ENCODE measurements at places on chromosomes 2 and 18. TPM values are rescaled to one million over a fixed set of nuclear protein-coding genes. Genes with fewer than 3 reads are reported as not detected.

GRCh38 chr18:74288730-74289129 lies 3.0 kb downstream of the CYB5A start:
- H3K4me3 ChIP-seq, result no peak overlapping the region
- peaks cover 15% of the 10 kb centered on the region for H3K4me1 ChIP-seq
- H3K27me3 ChIP-seq, result no peaks in the 10 kb centered on the region

DNA sequence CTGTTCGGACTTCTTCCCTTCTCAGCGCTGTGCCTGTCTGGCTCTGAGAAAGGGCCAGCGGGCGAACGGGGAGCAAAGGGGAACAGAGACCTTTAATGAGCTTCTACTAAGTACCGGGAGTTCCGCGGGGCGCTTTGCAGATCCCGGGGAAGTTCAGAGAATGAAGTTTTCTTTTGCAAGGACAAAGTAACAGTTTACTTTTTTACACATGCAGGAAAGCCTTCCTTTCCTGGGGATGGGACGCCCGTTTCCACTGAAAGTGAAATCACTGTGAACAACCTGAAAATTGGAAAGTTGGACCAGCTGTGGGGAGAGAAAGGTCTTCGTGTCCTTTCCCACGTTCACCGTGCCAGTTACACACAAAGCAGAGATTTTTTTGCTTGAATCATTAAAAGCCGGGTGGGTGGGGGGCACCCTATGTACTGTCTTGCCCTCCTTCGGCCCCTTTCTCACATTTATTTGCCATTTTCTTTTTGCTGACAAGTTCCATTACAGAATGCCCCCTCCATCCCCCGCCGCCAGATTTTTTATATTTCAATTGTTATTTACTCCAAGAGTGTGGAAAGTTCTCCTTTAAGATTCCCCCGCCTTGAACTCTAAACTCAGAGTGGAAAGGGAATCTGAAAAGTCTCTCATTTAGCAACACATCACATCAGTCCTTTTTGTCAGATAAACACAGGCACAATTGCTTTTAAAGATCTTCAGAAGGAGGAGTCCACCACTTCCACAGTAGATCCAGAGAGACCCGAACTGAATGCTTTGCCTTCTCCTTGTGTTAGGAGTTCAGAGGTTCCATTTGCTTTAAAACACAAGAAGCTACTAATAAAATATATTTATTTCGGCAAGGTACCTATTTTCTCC lies 1.1 kb upstream of the FN1 start:
- H3K27ac ChIP-seq, result no peak overlapping the region
- no peak for DNase-seq
- peaks cover 83% of the 10 kb centered on the region for H3K27me3 ChIP-seq

- no peaks in the 10 kb centered on the region for H3K27me3 ChIP-seq
- peaks cover 50% of the 10 kb centered on the region for H3K4me1 ChIP-seq
- H3K36me3 ChIP-seq, result peaks cover 7% of the 10 kb centered on the region
- no peak overlapping the region for H3K27ac ChIP-seq
Measured at GRCh38 chr2:97931858-97932225, 63.9 kb downstream of the TMEM131 start.

GRCh38 chr2:110157153-110157793 lies 41.7 kb upstream of the MALL start:
- DNase-seq, result no peak
- no peaks in the 10 kb centered on the region for H3K27me3 ChIP-seq
- no peak overlapping the region for H3K4me3 ChIP-seq

- H3K4me1 ChIP-seq, result no peaks in the 10 kb centered on the region
- no peaks in the 10 kb centered on the region for H3K36me3 ChIP-seq
- no peaks in the 10 kb centered on the region for H3K27me3 ChIP-seq
- no peak overlapping the region for H3K4me3 ChIP-seq
Measured at GRCh38 chr2:179521944-179522343, 257.3 kb upstream of the SESTD1 start.

GRCh38 chr2:219576505-219577388 lies 4.6 kb downstream of the INHA start:
- peaks cover 30% of the 10 kb centered on the region for H3K27me3 ChIP-seq
- DNase-seq, result no peak
- no peaks in the 10 kb centered on the region for H3K4me1 ChIP-seq
- no peak overlapping the region for H3K27ac ChIP-seq
- H3K36me3 ChIP-seq, result no peaks in the 10 kb centered on the region

GRCh38 chr2:85265304-85265703 lies 62.5 kb downstream of the TGOLN2 start:
- peaks cover 3% of the 10 kb centered on the region for H3K4me1 ChIP-seq
- DNase-seq, result no peak
- H3K36me3 ChIP-seq, result no peaks in the 10 kb centered on the region
- no peaks in the 10 kb centered on the region for H3K27me3 ChIP-seq
- no peak overlapping the region for H3K4me3 ChIP-seq
- no peak overlapping the region for H3K27ac ChIP-seq

DNA sequence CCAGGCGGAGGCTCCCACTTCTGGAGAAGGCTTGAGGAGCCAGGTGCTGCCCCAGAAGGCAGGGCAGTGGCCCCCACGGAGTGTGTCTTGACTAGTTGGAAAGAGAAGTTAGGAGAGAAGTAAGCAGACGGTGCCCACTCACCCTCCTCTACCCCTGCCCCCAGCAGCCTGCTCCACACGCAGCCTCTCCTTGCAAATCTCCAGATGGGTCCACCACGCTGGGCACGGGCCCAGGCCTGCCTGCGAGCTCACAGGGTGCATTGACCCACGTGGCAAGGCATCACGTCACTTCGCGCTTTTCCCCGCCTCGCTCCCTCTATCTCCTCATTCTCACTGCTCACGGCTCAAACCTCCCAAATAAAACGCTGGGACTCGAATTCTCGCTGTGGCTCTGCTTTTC lies 71.8 kb upstream of the RAB12 start:
- H3K36me3 ChIP-seq, result no peaks in the 10 kb centered on the region
- H3K4me1 ChIP-seq, result no peaks in the 10 kb centered on the region
- no peak overlapping the region for H3K27ac ChIP-seq
- peaks cover 8% of the 10 kb centered on the region for H3K27me3 ChIP-seq
- H3K4me3 ChIP-seq, result no peak overlapping the region

TBC1D8 gene
- total RNA-seq, result 2.1 TPM

RNU2-63P gene
- total RNA-seq, result 39.1 TPM

GNLY gene
- total RNA-seq, result 1.5 TPM

All from activated naive CD8-positive, alpha-beta T cell treated with anti-CD3 and anti-CD28 coated beads for 36 hours (primary cell).